ENCODE measurements at places on chromosomes 13 and 19.
A peak's percentile ranks its signal among the peaks of the same experiment; 100 is the strongest.

DNA sequence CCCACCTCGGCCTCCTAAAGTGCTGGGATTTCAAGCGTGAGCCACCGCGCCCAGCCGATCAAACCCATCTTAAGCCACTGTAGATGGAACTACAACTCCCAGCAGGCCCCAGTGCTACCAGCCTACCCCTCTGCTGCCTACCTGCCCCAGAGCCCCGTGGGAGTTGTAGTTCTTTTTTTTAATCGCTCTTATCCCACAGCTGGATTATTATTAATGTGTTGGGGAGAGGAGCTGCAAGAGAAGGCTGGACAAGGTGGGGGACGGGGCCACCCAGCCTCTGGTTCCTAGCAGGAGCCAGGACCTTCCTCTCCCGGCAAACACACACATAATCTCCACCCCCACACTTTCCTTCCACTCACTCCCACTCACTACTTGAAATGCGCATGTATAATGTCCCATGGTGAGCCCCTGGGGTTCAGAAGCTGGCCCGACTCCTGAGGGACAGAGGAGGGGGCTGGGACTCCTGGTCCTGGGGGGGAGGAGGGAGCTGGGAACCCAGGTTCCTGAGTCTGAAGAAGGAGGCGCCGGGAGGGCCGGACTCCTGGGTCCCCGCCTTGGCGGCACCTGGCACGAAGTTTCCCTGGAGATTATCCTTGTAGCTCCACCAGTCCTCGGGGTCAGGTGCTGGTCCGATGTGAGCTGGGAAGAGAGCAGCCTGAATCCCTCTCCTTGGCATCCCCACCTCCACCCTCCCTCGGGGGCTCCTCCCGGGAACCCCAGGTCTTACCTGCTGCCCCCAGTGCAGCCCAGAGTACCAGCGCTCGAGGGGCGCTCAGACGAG lies 958 bp downstream of the CA11 start:
- DNase-seq: peak; percentile 90

- no peak for DNase-seq
Observed at GRCh38 chr13:40476175-40476958, 190.1 kb downstream of the FOXO1 start.

- DNase-seq: no peak
Observed at GRCh38 chr13:100388923-100389322, 199.7 kb downstream of the GGACT start.

- no peak for DNase-seq
Observed at GRCh38 chr19:4830768-4831265, 695 bp downstream of the TICAM1 start.

GRCh38 chr19:43842007-43842406 lies 14.9 kb downstream of the ZNF283 start:
- no peak for DNase-seq

DNA sequence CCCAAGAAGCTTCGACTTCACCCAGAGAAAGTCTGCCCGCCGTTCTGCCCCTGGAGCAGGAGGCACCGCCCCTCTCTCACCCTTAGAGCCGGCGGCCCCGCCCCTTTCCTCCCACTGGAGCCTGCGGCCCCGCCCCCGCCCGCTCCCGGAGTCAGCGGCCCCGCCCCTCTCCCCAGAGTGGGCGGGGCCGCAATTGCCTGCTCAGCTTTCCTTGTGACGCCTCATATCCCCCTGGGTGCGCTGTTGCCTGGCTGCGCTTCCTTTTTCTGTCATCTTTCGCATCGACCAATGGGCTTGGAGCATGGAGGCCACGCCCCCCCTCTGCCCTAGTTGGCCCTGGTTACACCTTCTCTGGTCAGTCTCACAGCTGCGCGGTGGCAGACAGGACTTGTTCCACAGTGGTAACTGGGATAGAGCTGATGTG lies 38.2 kb upstream of the ZNF492 start:
- no peak for DNase-seq

DNA sequence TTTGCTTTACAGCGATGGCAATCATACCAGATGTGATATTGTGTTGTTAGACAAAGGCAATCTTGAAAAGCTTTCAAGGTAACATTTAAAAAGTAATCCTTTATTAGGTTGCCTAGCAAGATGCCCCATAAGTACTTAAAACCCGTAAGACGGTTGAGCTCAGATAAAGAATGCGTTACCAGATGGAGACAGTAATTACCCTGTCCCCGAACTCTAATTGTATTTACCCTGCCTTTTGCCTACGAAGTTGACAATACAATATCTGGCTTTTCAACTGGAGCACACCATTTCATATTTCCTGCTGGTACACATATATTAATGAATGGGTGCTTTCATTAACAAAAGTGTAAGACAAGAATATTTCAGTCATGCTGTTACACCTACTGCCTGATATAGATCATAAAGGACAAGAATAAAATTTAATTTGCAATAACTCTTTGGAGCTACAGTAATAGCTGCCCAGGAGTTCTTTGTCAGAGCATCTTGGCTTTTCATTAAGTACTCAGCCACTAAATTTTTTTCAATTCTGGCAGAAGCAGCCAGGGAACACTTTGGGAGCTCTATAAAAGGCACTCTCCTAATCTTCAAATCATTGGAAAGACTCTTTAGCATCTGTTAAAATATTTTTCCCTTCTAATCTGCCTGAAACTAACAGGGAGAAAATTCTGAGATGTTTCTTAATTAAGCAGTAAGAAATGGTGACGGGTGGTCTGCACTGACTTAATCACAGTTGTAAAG lies 63.8 kb downstream of the DCT start:
- no peak for DNase-seq

GRCh38 chr13:31221057-31221456 lies 21.3 kb downstream of the B3GLCT start:
- DNase-seq: no peak

- no peak for DNase-seq
Observed at GRCh38 chr19:13985771-13986347, 20.3 kb downstream of the RFX1 start.

DNA sequence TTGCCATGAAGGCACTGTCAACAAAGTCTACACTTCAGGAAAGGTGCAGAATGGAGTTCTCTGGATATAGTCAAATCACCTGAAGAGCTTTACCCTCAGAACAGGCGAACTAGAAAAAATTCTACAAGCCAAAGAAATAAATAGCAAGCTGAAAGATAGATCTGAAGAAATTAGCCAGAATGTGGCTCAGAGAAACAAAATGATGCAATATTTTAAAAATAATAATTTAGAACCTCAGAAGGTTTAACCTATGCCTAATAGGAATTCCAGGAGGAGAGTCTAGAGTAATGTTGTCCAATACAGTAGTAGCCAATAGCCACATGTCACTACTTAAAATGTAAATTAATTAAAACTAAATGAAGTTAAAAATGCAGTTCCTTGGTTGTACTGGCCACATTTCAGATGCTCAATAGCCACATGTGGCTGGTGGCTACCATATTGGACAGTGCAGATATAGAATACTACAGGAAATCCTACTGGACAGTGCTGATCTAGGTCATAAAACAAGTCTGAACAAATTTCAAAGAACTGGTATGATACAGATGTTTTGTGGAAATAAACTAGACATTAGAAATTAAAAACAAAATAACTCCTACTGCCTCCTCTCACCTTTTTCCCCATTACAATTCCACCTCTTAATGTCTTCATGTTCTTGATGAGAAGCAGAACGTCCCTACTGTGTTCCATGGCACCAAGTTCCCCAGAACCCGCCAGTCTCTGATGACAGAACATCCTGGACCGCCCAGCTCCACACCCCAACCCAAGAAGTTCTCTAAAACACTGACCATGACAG lies 679 bp upstream of the CDADC1 start:
- DNase-seq: no peak

GRCh38 chr19:15107061-15108010 lies at the start of gene SYDE1:
TSS of gene SYDE1 (plus strand) at chr19:15107401. CDS start at chr19:15107434, 33 bp downstream.
- no peak for DNase-seq

GRCh38 chr19:54114340-54115108 lies 933 bp downstream of the TFPT start:
- DNase-seq: peak; percentile 37

GRCh38 chr19:6070207-6070681 lies 40.1 kb downstream of the RFX2 start:
- DNase-seq: no peak

GRCh38 chr13:36431204-36432105 lies 840 bp upstream of the CCNA1 start:
- no peak for DNase-seq

GRCh38 chr13:49348751-49349150 lies 95.1 kb downstream of the CAB39L start:
- DNase-seq: no peak

DNA sequence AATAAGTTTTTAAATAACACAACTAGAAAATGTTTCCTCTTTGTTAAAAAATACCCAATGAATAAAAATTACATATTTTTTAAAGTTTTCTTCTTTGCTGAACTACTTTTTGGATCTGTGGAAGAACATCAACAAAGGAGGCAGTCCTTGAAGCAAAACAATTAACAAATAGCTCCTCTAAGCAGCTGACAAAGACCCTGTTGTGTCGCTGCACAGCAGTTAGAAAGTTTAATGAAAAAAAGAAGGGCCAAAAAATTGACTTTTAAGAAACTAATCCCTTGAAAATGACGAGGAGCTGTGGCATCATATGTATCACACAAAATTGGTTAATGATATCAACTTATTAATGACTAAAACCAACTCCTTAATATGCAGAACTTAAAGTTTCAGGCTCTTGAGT lies 72.1 kb downstream of the SLITRK1 start:
- DNase-seq: peak; percentile 91

GRCh38 chr13:70889163-70889562 lies 780.9 kb upstream of the KLHL1 start:
- DNase-seq: no peak

DNA sequence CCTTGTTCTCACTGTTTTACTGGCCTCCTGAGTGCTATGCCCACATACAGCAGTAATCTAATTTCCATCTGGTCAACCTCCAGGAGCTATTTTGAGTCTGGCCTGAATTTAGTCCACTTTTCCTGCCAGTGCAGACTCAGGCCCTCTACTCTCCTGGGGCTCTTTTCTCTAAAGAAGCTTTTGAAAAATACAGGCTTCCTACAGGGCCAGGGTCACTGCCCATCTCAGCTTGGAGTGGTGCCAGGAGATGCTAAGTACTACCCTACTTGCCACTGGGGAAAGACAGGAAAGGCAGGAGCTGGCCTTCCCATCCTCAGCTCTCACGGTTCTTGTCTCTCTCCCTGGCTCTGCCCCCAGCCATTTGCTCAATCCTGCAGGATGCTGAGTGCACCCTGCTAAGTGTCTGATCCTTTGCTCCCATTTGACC lies 101.7 kb upstream of the SERP2 start:
- DNase-seq: peak; percentile 36

DNA sequence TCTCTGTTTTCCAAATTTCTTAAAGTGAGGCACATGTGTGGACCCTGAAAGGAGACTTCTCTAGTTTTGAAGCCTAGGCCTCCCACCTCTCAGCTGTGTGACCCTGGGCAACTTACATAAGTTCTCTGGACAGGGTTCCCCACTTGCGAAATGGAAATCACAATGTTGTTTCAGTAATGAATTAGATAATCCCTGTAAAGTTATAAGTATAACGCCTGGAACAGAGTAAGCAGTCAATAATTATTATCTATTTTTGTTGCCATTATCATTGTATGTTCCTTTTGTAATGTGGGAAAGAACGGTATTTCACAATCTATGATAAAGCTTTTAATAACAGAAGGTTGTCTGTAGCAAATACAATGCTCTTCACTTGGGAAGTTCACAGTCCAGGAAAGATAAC lies 437.3 kb upstream of the ZNF507 start:
- DNase-seq: no peak

- no peak for DNase-seq
Observed at GRCh38 chr13:30021611-30022010, 171.2 kb upstream of the UBL3 start.

- no peak for DNase-seq
Observed at GRCh38 chr13:41216160-41216559, 21.8 kb upstream of the KBTBD7 start.

- DNase-seq: no peak
Observed at GRCh38 chr13:112242777-112243176, 133.4 kb upstream of the SPACA7 start.

DNA sequence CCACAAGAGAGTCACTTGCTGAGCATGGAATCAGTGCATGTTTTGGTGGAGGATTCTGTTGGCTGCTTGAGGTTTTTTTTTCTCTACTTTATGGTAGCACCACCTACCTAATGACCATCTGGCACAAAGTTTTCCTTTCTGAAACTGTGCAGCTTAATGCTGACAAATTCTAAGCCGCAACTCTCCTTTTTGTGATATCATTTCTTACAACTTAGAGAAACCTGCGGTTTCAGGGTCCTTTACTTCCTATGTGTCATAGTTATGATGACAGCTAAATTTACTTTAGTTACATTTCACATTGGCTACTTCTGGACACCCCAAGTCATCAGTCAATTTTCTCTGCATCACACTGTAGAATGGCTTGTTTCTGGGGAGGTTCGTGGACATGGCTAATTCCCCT lies 115.4 kb upstream of the TMTC4 start:
- no peak for DNase-seq

- DNase-seq: no peak
Observed at GRCh38 chr13:49956131-49956530, 20.0 kb upstream of the SPRYD7 start.

- no peak for DNase-seq
Observed at GRCh38 chr13:100547791-100548201, 40.8 kb downstream of the GGACT start.

DNA sequence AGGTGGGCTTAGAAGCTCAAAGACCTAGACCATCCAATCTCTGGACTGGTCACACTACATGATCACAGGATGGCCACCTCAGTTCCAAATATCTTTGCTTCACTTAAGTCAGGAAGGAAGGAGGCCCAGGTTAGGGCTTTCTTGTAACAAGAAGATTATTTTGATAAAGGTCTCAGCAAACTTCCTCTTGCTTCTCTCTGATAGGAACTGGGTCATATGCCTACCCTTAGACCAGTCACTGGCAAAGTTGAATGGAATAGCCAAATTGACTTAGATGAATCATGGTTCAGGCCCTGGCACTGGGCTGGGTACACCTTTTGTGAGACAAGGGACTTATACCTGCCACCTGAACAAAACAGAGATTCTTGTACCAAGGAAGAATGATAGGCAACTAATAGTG lies 11.0 kb downstream of the FRY start:
- no peak for DNase-seq

DNA sequence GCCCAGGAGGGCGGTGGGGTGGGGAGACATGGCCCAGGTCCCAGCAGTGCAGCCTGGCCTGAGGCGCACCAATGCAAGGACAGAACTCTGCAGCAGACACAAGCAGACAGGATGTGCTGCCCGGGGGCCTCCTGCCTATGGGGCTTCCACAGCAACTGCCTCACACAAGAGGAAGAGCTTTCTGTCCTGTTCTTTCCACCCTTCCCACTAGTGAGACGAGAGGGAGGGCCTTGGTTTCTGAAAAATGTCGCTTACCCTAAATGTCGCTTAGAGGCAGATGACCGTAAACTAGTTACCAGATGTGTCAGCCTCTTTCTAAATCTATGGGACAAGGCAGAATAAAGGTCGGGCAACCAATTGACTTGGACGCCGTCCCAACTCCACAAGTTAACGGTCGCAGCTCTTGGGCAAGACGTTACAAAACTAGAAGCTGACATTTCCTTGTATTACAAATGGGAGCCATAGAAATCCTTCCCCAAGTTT lies at the start of gene LAIR1:
TSS of gene LAIR1 (minus strand) at position 157 of the 483 bp plus-strand sequence. CDS start at position 30, 127 bp downstream.
- peak; percentile 68 for DNase-seq
